NCI-H1048 (cell line): ENCODE measurements at places on chromosomes 2 and 18.

GRCh38 chr2:168500516-168500915 is 44.4 kb downstream of the CERS6 start:
- DNase-seq: no peak

GRCh38 chr2:236570081-236570868 is 650 bp downstream of the ACKR3 start:
- DNase-seq: no peak

DNA sequence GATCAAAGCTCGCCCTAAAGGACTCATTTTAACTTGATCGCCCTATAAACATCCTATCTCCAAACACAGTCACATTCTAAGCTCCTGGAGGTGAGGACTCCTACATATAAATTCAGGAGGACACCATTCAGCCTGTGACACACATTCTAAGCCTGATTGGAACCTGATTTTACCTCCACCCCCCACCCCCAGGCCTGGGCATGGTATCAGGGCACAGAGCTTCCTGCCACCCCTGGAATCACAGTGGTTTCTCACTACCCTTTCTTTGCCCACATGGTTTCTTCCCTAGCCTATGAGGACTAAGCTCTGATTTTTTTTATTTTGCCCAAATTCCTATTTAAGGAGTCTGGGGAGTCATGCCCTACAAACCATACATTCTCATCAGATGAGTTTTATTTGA is 428.1 kb upstream of the ID2 start:
- no peak for DNase-seq

- no peak for DNase-seq
These were observed 218.0 kb downstream of the LOXHD1 start for GRCh38 chr18:46439037-46439436.

DNA sequence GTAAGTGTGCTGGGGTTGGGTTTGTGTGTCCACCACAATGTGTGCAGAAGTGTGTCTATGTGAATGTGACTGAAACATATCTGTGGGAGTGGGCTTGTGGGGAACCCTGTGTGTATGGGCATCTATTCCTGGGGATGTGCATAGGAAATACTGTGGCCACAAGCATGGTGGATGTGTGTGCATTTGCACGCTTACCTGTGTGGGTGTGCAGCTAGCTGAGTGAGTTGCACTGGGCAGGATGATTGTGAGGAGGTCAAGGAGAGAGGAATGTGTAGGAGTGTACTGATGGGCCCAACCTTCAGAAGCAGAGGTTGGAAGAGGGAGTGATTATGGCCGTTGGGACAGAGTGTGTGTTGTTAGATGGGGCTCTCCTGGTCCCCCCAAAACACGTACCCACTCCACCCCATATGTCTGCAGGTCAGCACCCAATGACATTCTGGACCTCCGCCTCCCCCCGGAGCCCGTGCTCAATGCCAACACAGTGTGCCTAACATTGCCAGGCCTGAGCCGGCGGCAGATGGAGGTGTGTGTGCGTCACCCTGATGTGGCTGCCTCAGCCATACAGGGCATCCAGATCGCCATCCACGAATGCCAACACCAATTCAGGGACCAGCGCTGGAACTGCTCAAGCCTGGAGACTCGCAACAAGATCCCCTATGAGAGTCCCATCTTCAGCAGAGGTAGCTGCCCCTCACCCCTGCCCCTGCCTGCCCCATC is 1.2 kb downstream of the WNT10A start:
- no peak for DNase-seq
